ENCODE measurements at places on chromosomes 3 and 15. TPM values are rescaled to one million over a fixed set of nuclear protein-coding genes. Genes with fewer than 3 reads are reported as not detected.

The P2RY14 gene
- 2.1 TPM for total RNA-seq

The AHSG gene
- not detected for total RNA-seq

The GAP43 gene
- 0.50 TPM for total RNA-seq

The CXCR6 gene
- total RNA-seq, result 5.3 TPM

The CRABP1 gene
- not detected for total RNA-seq

The EPHA6 gene
- total RNA-seq, result not detected

The KNG1 gene
- total RNA-seq, result not detected

The FBXL22 gene
- total RNA-seq, result 1.5 TPM

The ADGRG7 gene
- total RNA-seq, result not detected

The NRG4 gene
- total RNA-seq, result 0.21 TPM

The LYZL4 gene
- not detected for total RNA-seq

DNA sequence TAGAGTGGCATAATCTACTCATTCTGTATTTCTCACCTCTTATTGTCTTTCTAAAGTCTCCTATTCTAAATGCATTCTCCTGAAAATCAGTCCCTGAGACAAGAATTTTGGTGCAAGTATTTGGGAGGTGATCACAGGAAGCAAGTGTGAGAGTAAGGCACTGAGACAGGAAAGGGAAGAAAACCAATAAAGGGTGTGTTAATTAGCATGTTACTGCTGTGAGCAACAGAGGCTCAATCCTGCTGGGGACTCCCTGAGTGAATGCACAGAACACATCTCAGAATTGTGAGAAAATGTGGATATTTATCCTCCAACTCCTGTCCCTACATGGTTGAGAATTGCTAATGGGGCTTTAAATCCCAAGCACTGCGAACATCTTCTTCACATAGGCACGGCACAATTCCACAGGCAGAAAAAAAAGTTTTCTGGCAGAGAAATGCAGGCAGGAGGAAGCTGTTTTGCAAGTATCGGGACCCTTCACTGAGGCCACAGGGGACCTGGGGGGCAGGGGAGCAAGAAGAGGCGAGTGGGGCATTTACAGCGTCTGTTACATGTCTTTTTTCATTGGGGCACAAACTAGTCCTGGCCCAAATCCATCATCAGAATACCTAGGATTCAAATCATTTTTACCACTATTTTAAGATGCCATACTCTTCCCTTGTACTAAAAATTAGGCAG lies 27.2 kb upstream of the STT3B start:
- H3K4me3 ChIP-seq, result no peak overlapping the region
- peaks cover 43% of the 10 kb centered on the region for H3K4me1 ChIP-seq
- no peak overlapping the region for H3K27ac ChIP-seq
- peaks cover 8% of the 10 kb centered on the region for H3K27me3 ChIP-seq
- no peak for DNase-seq

DNA sequence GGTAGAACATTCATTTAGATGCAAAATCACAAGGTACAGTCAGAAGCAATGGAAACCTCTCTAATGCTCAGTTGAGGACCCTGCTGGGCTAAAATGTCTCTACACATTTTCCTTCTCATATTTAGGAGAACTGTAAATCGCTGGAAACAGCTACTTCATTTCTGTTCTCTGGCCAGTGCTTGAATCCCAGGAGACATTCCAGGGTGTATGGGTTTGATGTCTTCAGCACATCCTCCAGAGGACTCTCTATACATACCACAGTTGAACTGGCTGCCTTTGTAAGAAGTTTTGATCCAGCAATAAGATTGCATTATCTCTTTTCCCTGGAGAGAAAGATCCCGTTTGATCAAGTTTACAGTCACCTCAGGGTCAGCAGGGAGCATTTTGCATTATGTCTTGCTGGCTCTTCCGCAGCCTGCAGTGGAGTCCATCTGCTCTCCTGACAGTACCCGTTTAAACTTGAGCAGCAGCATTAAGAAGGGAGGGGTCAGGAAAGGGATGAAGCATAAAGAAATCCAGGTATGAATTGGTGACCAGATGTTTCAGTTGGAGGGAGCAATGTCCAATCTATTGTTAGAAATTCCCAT lies 676.0 kb downstream of the EPHA3 start:
- no peaks in the 10 kb centered on the region for H3K4me1 ChIP-seq
- peaks cover 6% of the 10 kb centered on the region for H3K36me3 ChIP-seq
- no peak overlapping the region for H3K27ac ChIP-seq

DNA sequence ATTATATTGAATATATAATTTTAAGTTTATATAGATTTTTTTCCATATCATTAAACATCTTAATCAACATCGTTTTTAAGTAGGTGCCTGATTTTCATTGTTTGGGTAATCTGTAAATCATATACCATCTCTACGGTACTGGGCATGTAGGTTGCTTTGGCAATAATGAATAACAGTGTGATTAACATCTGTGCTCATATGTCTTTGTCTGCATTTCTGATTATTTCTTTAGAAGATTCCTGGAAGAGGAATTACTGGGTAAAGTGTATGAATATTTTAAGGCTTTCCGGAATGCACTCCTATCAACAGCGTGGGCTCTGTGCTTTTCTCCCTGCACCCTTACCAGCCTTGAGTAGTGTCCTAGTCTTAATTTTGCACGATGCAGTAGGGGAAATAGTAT lies 119.8 kb upstream of the LIPC start:
- no peaks in the 10 kb centered on the region for H3K27me3 ChIP-seq
- no peak overlapping the region for H3K27ac ChIP-seq
- DNase-seq, result no peak
- peaks cover 34% of the 10 kb centered on the region for H3K4me1 ChIP-seq
- H3K36me3 ChIP-seq, result no peaks in the 10 kb centered on the region

DNA sequence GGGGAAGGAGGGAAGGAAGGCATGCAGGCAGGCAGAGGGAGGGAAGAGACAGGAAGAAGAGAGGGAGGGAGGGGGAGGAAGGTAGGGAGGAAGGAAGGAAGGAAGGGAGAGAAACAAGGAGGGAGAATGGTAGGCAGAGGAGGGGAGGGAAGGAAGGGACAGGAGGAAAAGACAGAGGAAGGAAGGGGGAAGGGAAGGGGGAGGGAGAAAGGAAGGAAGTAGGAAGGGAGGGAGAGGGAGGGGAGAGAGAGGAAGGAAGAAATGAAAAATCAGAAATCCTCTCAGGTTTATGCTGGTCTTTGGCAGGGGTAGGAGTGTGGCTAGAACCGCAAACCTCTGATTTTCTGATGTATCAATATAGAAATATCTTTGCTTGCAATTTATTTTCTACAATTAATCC lies 4.2 kb downstream of the PRTG start:
- no peaks in the 10 kb centered on the region for H3K36me3 ChIP-seq
- H3K4me1 ChIP-seq, result no peaks in the 10 kb centered on the region
- DNase-seq, result no peak
- H3K27me3 ChIP-seq, result peaks cover 19% of the 10 kb centered on the region
- H3K4me3 ChIP-seq, result no peak overlapping the region

GRCh38 chr3:114597012-114597411 lies 303.2 kb downstream of the TIGIT start:
- no peaks in the 10 kb centered on the region for H3K27me3 ChIP-seq
- H3K27ac ChIP-seq, result no peak overlapping the region
- no peak for DNase-seq
- no peaks in the 10 kb centered on the region for H3K36me3 ChIP-seq
- no peaks in the 10 kb centered on the region for H3K4me1 ChIP-seq

DNA sequence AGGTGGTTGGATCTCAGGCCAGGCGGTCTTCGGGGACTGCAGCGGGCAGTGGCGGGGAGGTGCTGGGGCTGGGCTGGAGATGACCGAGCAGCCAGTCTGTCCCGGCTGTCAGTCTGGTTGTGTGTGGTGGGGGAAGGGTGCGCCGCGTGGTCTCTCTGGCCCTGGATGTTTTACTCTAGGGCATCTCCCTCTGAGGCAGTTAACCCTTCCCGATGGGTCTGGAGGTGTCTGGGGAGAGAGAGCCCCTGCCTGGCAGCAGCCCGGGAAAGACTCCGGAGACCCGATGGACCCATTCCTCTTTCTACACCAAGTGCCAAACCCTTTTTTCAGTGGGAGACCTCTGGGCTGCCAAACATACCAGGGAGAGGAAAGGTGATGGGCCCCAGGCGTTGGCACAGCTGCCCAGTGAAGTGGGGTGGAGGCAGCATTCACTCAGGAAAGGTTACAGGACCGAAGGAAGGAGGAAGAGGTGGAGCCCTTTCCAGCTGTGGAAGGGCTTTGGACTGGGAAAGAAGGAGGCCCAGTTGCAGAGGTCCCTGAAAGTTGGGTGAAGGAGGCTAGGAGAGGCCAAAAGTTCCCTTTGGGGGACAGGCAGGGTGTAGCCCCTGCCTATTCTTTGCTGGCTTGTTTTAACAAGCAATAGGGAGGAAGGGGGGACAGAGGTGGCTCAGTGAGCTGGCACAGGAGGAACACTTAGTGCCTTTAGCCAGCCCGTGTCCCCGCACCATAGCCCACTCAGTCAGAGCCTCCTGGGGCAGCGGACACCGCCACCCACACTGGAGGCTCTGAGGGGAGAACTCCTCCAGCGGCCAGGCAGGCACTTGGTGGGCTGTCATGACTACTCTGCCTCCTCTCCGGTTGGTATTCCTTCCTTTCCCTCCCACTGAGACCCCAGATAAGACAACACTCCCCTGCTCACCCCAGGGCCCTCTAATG lies 2.7 kb upstream of the BAHD1 start:
- no peak for DNase-seq
- H3K4me1 ChIP-seq, result peaks cover 26% of the 10 kb centered on the region
- peak overlapping the region; percentile 10 for H3K4me3 ChIP-seq
- H3K27ac ChIP-seq, result no peak overlapping the region

DNA sequence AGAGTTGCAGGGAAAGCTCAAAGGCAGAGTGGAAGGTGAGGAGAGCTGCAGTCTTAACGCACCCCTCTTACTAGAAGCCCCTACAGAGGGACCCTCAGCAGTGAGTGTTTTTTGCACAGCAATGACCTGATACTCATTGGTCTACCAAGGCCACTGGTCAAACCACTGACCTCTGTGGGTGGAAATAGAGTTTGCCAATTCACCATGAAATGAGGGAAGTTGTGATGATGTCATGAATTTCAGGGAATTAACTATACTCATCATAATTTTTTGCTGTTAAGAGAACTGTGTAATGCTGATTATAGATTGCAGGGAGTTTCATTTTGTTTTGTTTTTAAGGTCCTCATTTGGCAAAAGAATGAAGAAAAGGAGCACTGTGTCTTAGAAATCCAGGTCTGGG lies 101.7 kb upstream of the SMAD3 start:
- no peaks in the 10 kb centered on the region for H3K36me3 ChIP-seq
- H3K4me3 ChIP-seq, result no peak overlapping the region
- H3K27ac ChIP-seq, result no peak overlapping the region
- no peaks in the 10 kb centered on the region for H3K27me3 ChIP-seq

DNA sequence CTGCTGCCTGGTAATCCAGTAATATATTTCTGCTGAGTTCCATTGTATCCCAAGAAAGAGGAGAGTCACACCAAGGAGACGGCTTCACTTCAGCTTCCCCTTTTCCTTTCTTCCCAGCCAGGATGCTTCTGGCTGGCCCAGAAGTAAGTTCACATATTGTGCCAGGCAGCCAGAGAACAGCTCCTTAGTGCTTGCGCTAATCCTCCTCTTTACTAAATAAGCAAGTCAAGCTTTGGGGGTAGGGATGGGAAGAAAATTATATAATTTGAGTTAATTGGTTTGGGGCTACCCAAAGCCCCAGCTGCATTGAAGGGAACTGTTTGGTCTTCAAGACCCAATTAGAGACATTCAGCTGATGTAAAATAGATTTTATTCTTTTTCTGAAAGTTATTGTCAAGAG lies 218.8 kb upstream of the HES1 start:
- H3K27me3 ChIP-seq, result peaks cover 7% of the 10 kb centered on the region
- H3K4me1 ChIP-seq, result peaks cover 4% of the 10 kb centered on the region
- no peak overlapping the region for H3K4me3 ChIP-seq
- no peak overlapping the region for H3K27ac ChIP-seq
- no peak for DNase-seq

GRCh38 chr3:59632760-59633573 lies 583.1 kb upstream of the CFAP20DC start:
- no peak overlapping the region for H3K4me3 ChIP-seq
- no peaks in the 10 kb centered on the region for H3K27me3 ChIP-seq
- H3K27ac ChIP-seq, result no peak overlapping the region
- DNase-seq, result no peak
- no peaks in the 10 kb centered on the region for H3K36me3 ChIP-seq

- DNase-seq, result no peak
- H3K27me3 ChIP-seq, result no peaks in the 10 kb centered on the region
- H3K4me3 ChIP-seq, result no peak overlapping the region
- no peak overlapping the region for H3K27ac ChIP-seq
- no peaks in the 10 kb centered on the region for H3K36me3 ChIP-seq
These were observed 403.9 kb downstream of the MECOM start for GRCh38 chr3:169259661-169260060.

DNA sequence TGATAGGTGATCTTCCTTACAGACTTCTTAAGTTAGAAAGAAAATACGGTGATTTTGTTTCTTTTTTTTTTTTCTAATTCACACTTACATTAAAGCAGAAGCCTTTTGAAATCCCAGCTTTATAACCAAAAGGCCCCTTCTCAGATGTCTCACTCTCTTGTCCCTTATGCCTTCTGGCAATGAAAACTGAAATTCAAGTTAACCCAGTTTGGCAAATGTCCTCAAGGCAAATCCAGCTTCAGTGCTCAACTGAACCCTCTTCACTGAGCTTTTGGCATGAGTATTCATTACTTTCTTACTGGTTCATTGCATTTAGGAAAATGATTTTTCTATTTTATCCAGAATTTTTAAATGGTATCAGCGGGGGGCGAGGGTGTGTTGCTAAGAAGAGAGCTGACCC lies 17.0 kb downstream of the PLCH1 start:
- H3K4me1 ChIP-seq, result no peaks in the 10 kb centered on the region
- H3K27ac ChIP-seq, result no peak overlapping the region
- H3K36me3 ChIP-seq, result no peaks in the 10 kb centered on the region
- no peak for DNase-seq
- no peak overlapping the region for H3K4me3 ChIP-seq

DNA sequence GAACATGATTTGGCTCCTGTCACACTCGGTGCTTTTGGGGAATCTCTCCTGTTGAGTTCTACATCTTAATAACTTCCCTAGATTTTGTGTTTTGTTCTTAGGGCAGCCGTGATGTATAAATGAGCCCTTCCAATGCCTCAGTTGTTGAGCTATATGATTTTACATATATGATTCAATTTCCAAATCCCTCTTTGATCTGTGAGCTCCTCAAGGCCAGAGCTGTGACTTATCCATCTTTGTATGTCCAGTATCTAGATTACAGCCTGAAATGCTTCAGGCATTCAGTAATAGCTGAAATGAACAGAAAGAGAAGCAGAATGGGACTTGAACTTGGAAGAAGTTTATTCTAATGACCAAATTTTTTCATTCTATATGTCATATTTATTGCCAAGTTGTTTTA lies 26.6 kb downstream of the CGGBP1 start:
- peak overlapping the region; percentile 81 for H3K4me3 ChIP-seq
- H3K27me3 ChIP-seq, result peaks cover 3% of the 10 kb centered on the region

GRCh38 chr15:96126859-96127258 lies 203.6 kb upstream of the NR2F2 start:
- no peaks in the 10 kb centered on the region for H3K4me1 ChIP-seq
- H3K27ac ChIP-seq, result no peak overlapping the region
- DNase-seq, result no peak
- peaks cover 19% of the 10 kb centered on the region for H3K27me3 ChIP-seq

DNA sequence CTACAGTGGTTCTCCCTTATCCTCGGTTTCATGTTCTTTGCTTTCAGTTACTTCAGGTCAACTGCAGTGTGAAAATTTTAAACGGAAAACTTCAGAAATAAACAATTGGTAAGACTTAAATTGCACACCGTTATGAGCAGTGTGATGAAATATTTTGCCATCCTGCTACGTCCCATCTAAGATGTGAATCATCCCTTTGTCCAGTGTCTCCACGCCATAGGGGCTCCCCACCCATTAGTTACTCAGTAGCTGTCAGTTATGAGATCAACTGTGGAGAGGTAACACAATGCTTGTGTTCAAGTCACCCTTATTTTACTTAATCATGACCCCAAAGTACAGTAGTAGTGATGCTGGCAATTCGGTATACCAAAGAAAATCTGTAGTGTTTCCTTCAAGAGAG lies 47.4 kb downstream of the TJP1 start:
- H3K4me3 ChIP-seq, result no peak overlapping the region
- H3K27ac ChIP-seq, result no peak overlapping the region
- H3K4me1 ChIP-seq, result no peaks in the 10 kb centered on the region
- H3K27me3 ChIP-seq, result peaks cover 39% of the 10 kb centered on the region
- H3K36me3 ChIP-seq, result no peaks in the 10 kb centered on the region

Data from natural killer cell treated with Interleukin-12 subunit alpha and Interleukin-12 subunit beta and Interleukin-15 and Interleukin-18, amount 100 ng/mL, for 72 hours (primary cell).